SHP77 (cell line): ENCODE measurements at places on chromosomes 5 and 9.

DNA sequence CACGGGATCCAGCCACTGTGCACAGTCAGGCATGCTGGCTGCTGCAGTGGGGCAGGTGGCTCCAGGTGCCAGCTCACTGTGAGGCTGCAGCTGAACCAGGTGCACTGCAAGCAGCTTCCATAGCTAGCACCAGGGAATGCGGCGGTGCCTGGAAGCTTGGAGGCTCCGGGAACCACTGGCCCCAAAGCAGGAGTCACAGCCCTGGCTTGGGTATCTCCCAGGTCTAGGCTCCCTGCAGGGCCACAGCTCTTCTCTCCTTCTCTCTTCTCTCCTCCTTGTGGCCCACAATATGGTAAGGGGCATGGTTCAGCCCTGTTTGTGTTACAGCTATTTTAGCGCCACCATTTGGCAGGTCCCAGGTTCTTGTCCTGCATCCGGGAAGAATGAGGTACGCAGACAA is 6.7 kb upstream of the MTMR12 start:
- DNase-seq: peak; percentile 50

DNA sequence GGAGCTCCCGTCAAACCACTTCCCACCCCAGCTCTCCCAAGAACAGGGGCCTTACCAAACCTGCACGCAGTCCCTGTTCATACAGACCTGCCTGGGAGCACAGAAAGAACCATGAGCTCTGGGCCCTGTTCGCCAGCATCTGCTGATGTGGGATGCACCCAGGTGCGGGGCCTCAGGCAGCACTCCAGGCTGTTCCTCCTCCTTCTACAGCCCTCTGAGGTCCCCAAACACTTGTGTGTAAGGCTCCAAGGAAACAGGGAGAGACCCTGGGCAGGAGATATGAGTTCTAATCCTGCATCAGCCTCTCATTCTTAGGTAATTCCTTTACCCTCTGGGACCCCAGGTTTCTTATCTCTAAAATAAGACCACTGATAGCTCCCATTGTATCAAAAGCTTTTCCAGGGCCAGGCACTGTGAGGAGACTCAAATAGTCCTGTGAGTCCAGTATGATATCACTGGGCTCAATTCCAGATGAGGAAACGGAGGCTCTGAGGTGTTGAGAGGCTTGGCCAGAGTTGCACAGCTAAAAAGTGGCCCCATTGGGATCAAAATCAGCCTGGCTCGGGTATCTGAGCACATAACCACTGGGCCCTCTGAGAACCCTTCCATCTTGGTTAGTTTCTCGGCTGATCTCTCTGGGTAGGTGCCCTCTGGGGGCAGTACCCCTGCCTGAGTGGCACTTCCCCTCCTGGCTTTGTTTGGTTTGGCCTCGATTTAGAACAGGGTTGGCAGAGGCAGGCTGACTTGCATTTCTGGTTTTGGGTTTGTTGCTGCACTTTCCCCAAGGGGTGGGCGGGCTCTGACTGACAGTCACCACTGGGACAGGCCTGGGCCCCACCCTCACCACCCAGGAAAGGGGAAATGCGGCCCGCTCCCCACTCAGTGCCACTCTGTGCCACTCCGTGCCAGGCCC is 116.8 kb downstream of the RGS3 start:
- peak; percentile 39 for DNase-seq

DNA sequence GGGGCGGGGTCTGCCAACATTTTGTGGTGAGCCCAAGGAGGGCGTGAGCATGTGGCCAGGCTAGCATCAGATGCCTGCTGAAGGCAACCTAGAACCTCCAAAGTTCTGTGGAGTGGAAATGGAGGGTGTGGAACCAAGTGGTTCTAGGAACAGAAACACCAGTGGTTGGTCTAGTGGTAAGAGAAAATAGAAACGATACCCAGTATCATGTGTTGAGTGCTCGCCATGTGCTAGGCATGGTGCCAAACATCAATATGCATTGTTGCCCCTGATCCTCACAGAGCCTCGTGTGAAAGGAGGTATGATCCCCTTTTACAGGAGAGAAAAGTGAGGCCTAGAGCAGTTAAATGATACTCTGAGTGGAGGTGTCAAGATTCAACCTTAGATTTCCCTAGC is 31.5 kb upstream of the MVB12B start:
- no peak for DNase-seq

DNA sequence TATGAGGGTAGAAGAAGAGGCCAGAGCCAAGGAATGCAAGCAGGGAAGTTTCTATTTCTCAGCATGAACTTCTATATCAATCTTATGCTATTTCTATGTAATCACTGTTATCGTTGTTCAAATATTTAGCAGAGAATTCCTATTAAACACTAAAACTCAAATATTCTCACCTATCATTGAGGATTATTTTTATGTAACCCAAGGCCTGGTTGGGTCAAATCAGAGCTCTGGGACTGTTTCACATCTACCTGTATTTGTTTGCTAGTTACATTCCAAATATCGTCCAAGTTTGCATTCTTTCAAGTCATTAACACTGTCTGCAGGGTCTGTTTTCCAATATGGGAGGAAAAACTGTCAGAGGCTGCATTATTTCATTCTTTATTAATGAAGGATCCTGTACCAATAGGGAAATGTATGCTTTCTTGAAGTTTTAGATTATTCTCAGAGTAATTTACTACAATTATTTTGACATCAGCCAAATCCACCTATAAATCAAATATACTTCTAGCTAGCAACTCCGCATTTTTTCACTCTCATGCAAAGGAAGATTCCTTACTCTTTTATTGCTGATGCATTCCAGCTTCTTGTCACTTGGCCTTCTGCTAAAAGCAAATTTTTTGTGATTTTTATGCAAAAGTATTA is 52.2 kb downstream of the LURAP1L start:
- no peak for DNase-seq

GRCh38 chr5:115586525-115587146 is 15.6 kb downstream of the TICAM2 start:
- DNase-seq: peak; percentile 3

DNA sequence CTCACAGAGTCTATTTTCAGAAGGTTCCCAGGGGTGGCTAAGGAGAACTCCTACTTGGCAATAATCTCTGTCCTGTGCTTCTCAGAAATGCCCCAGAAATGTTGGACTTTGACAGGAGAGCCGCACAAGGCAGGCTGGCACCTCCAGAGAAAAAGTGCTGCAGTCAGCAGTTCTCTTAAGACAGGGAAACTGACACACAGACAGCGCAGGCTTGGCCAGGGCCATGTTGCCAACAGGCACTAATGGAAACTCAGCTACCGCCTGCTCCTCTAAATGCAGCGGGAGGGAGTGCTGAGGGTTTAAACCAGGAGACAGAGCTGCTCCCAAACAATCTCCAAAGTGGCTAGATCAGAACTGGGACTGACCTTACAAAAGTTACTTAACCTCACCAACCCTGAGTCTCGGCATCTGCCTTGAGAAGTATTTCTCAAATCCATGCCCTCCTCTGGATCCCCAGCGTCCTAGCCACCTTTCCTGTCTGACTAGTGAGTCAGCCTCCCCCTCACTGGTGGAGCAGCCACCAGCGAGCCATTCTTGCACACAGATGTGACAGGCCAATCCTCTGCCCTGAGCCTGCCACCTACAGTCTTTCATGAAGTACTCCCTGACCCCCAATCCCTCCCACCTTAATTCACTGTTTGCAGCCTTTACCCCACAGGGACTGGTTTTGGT is 186.4 kb downstream of the CDK5RAP2 start:
- DNase-seq: no peak

DNA sequence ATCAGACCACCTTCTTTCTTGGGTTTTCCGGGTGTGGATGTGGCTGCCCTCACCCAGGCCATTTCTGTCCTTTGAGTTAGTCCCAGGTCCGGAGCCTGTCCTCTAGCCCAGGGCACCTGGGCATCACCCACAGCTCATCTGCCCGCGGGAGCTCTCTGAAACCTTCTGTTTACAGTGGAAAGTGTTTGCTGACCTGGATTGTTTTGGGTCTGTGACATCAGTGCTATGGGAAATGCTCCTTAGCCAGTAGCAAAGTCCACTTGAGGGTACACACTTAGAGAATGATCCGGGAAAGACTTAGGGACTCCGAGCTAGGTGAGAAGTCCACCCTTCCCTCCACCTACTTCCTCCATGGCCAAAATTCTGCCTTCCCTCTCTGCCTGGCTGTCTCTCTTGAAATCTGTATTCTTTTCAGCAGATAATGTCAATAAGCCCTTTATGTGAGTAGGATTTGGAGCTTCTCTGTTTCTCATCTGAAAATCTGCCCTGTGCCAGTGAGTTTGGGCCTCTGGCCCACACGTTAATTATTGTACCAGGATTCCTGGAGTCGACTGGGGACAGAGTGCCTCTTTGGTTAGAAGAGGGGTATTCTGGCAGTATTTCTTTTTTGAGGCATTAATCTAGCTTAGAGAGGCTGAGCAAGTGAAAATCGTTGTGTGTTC is 19.9 kb downstream of the ABLIM3 start:
- DNase-seq: peak; percentile 12

DNA sequence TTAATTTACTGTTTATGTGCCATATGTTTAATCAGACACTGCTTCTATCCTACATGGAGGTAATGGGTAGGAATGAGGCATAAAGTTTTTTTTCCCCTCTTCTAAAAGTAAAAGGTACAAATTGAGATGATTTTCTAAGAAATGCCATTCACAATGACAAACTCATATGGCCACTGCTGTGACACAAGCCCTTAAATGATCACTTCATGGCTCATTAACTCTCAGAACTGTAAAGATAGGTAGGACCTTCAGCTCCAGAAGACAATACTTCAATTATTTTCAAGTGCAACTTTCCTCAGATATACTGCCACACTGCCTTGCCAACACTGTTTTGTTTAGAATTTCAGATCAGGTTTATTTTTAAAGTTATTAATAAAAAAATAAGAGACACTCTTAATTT is 362.9 kb upstream of the ZNF608 start:
- DNase-seq: no peak

DNA sequence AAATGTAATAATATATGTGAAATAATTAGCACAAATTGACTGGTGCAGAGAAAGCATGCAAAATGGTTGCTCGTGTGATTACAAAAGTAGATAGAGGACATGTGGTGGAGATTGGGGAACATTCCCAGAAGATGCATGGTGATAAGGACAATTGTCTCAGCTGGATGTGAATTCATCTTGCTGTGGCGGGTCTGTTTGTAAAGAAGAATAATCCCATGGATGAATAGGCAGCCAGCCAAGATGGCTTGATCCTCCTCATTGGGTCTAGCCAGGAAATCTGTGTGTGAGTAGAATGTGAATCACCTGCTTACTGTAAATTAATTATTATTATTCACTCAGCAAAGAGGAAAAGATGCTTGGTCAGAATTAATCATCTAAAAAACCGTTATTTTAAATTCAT is 12.6 kb upstream of the DPYSL3 start:
- DNase-seq: peak; percentile 14

GRCh38 chr9:137917116-137917515 is 39.5 kb downstream of the CACNA1B start:
- no peak for DNase-seq

- DNase-seq: no peak
These were observed 1630.1 kb downstream of the MAT2B start for GRCh38 chr5:165135565-165135964.

- peak; percentile 70 for DNase-seq
These were observed 710 bp upstream of the PIP5KL1 start for GRCh38 chr9:127931092-127931881.

GRCh38 chr9:137555179-137555578 is 3.5 kb downstream of the MRPL41 start:
- DNase-seq: no peak

DNA sequence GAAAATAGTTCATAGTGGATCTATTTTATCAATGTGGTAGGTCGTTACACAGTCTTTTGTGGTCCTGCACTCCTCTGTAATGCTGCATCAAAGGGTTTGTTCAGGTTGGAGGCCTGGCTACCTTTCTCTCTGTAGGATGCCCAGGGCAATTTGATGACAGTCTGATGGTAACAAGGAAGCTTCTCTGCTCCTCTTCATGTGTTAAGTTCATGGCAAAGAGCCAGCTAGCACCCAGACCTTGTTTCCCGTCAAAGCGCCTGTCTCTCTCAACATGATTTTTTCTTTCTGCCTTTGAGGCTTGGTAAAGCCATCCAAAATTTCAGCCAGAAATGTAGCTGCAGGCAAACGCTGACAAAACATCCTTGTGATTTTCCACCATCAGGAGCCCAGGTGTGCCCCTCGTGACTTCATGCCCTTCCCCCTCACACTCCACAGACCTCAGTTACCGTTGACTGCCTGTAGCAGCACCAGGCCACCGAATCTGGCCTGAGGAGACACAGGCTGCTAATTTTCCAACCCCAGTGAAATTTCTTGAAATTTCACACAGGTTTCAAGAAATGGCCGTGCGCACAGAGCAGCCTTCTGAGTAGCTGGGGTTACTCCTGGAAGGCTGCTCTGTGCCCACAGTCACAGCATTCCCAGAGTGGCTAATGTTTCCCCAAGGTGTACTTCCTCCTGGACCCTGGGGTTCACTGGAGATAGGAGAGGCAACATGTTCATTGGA is 292.7 kb downstream of the CWC27 start:
- peak; percentile 17 for DNase-seq

- peak; percentile 79 for DNase-seq
These were observed 24.8 kb downstream of the PTBP3 start for GRCh38 chr9:112308588-112308987.

GRCh38 chr9:29969856-29970647 is 2396.8 kb upstream of the C9orf72 start:
- no peak for DNase-seq

DNA sequence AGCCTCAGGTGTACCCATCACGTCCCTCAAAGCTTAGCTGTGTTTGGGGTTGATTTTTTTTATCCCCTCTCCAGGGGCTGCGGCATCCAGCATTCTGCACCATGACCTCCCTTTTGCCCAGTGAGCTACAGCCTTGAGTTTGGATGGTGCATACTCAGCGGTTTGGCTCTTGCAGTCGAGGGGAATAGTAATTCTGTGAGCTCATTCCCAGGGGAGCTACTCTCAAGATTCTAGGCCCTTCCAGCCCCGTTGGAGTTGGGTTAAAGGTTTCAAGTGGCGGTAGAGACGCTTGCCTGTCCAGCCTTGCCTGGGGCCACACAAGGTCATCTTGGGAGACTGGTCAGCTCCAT is 102.2 kb upstream of the SPRY4 start:
- no peak for DNase-seq

DNA sequence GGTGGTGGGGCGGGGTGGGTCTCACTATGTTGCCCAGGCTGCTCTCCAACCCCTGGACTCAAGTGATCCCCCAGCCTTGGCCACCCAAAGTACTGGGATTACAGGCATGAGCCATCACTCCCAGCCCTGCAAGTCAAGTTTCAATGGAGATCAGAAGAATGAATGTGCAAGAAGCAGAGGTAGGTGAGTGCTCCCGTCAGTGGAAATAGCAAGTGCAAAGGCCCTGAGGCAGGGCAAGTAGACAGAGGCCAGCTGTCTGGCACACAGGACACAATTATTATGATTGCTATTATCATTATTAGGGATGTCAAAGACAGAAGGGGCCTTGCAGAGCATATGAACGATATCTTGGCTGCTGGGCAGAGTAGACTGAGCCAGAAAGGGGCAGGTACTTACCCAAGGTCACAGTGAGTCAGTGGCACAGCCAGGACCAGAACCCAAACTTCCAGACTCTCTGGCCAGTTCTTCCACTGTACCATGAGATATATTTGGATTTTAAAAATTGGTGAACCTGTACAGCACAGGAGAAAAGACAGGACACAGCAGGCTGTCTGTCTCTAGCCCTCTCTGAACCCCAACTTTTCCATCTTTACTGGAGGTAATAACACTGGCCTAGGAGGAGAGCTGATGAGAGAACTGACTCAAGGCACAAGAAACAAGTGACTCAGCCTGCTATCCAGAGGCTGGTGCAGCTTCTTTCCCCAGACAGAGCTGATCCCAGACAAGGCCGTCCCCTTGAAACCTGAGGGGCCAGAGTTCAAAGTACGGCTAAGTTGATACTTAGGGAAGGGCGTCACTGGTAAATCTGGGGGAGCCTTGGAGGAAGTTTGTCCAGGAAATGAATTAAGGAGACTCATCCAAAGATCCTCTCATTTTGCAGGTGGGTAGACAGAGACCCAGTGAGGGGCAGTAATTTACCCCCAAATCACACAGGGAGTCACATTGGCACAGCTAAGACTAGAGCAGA is 1.4 kb downstream of the HDHD3 start:
- no peak for DNase-seq
